ENCODE measurements at places on chromosomes 3 and 15.

DNA sequence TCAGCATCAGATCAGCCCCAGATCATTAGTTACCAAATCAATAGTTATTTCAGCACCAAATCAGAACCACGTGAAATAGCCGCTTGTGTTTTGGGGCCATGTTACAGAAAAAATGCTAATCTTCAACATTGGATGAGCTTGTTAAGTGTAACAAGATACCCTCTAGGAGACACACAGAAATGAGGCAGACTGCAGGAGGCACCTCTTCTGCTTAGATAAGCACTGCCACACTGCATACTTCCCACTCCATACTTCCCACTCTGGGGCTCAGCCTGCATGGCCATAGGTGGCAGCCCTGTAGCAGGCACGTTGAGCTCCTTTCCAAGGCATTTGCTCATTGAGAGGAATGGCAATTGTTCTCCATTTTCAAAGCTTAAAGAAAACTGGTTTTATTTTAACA, 73.3 kb downstream of the CHCHD6 start:
- DNase-seq: no peak

DNA sequence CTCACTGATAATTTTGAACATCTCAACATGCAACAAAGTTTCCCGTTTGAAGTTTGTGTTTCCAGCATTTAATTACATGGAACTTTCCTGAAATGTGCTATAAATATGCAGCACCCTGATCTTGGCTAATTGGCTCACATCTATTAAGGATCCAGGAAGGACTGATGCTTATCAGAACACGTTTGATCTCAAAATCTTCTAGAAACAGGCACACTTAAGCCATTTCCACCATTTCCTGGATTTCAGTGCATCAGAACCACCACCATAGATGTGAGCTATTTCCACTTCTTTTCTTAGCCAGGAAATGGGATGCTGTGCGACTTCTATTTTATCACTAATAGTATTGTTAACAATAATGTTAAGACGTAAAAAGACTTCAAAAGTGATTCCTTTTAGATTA, 228.9 kb downstream of the FEZF2 start:
- no peak for DNase-seq

DNA sequence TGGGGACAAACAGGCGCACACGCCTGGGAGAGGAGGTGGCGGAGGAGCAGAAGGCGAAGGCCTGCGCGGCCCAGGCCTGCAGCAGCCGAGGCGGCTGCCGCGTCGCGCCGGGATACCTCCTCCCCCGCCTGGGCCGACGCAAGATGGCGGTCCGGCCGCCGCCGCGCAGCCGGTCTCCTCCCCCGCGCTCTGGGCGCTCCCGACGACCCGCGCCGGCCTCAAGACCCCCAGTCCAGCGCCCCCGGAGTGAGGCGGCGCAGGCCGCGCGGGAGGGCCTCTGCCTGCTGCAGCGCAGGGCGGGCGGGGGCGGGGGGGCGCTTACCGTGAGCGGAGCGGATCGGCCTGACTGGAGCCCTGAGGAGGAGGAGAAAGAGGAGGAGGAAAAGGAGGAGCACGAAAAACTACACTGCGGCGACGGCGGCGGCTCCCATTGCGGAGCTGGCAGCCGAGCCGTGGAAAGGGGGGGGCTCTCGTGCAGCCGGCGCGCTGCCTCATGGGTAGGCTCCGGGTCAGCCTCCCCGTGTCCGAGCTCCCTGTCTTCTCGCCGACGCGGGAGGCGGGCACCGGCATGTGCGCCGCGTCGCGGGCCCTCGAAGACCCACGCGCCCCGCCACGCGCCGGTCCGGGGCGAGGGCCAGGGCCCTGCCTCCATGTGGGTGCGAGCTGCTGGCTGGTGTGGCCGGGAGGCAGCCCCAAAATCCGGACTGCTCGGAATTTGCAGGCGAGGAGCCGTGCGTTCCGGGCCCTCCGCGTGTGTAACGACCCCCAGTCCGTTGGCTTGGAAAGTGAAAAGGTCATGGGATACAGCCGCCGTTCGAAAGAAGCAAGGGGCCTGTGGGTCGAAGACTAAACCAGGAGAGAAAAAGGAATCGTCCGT, at the start of gene ZNF280D:
TSS of gene ZNF280D (minus strand) at position 374 of the 877 bp plus-strand sequence. CDS start 26,400 bp downstream, outside the sequence.
- DNase-seq: no peak

- no peak for DNase-seq
Observed at GRCh38 chr3:26712211-26713026, 89.8 kb downstream of the LRRC3B start.

DNA sequence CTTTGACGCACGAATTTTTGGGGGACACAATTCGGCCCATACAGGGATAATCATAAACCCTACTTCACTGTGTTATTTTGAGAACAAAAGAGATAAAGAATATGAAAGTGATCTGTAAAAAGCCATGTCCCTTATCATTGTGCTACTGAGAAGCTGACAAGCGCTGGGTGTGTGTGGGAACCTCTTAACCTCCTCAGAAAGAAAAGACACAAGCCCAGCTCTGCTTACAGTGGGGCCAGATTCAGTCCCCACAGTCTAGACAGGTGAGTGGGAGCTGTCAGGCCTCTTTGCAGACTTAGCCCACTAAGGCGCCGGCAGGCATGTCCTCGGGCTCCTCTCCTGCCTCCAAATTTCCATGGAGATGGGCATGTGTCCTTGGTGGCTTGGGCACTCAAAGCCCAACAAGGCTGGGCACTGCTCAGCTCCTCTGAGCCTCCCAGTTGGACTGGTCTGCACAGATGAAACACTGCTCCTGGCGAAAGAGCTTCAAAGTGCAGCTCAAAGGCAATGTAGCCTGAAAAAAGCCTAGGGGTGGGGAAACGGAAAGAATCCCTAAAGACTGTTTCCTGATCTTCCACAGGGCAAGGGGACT, 64.4 kb upstream of the ETV5 start:
- peak; percentile 33 for DNase-seq
